ENCODE measurements at places on chromosomes 12 and 14.
A peak's percentile ranks its signal among the peaks of the same experiment; 100 is the strongest.

GRCh38 chr14:91377700-91378652 is 39.6 kb downstream of the CCDC88C start:
- DNase-seq, result peak; percentile 66

GRCh38 chr14:97703006-97703760 is 906.0 kb downstream of the VRK1 start:
- peak; percentile 49 for DNase-seq

DNA sequence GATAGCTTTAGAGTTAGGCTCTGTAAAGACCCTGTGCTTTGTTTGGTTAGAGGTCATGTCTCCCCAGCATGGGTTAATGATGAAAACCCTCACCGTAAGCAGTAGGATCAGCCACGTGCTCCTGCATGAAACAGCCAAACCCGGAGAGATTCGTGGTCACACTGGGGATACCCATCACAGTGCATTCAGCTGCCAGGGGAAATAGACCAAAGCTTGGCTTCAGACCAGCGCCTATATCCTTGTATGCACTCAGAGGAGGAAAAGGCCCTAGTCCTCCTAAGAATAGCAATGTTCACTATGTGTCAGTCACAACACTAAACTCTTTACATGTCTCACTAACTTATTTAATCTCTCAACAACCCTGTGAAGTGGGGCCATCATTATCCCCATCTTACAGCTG is 16.3 kb downstream of the SPX start:
- DNase-seq, result no peak

- DNase-seq, result no peak
Observed at GRCh38 chr12:67501362-67501761, 147.2 kb upstream of the DYRK2 start.

DNA sequence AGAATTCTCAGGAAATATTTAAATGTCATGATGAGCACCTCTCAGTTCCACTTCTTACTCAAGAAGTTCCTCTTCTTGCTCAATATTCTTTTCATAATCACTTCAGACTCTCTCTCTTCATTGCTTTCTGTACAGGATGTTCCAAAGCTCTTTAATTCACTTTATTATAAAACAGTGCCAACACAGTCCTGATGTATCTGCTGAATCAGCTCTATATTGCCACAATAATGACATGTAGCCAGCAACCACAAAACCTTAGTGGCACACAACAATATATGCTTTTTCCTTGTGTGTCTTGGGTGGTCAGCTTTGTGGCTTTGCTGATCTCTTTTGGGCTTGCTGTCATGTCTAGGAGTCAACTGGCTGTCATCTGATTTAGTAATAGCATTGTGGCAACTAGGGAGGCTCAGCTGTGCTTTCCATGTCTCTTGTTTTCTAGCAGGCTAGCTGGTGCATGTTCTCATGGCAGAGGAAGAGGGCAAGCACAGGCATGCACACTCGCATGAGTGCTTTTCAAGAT is 52.8 kb upstream of the SLC2A13 start:
- no peak for DNase-seq

GRCh38 chr12:83145325-83145840 is 458.7 kb downstream of the TMTC2 start:
- DNase-seq, result no peak

DNA sequence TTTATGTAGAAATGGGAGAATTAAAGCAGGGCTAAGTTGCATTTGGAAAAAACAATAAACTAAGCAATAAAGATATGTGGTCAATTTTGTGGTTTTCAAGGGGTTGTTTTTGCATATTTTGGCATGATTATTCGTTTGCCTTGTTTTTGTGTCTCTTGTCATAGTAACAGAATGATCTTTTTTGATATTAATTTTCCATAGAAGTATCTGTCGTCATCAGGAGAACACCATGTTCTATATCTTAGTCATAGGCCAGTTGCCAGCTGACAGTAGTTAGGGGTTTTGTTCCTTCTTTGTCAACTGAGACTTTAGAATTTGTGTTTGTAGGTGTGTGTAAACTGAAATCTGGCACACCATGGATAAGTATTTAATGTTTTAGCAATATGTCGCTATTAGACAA is 1354.8 kb downstream of the LRFN5 start:
- no peak for DNase-seq

DNA sequence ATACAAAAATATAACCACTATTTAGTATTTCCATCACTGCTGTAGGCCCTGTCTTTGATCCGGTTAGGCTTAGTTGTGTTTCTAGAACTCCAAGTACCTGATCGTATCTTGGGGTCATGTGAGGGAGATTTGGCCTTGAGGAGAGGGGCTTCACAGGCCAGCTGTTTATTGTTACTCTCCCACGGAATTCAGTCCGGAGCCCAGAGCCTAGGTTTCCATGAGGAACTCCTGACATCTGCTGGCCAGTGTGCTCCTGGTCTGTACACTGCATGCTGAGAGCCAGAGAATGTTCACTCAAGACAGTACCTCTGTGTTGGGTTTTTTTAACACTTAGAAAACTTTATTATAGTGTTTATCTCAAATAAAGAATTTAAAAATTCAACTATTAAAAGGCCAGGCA is 341.0 kb upstream of the TMEM132C start:
- DNase-seq, result no peak

GRCh38 chr12:117020536-117021220 is 78.5 kb downstream of the TESC start:
- DNase-seq, result no peak

- DNase-seq, result no peak
Observed at GRCh38 chr14:30078811-30079402, 151.3 kb upstream of the PRKD1 start.

GRCh38 chr12:132132609-132133430 is 11.3 kb downstream of the DDX51 start:
- no peak for DNase-seq

GRCh38 chr12:85484387-85484786 is 204.4 kb downstream of the ALX1 start:
- DNase-seq, result no peak

GRCh38 chr12:47803191-47803875 is 16.4 kb downstream of the HDAC7 start:
- no peak for DNase-seq

- no peak for DNase-seq
Observed at GRCh38 chr12:132238488-132238854, 90.9 kb downstream of the GALNT9 start.

DNA sequence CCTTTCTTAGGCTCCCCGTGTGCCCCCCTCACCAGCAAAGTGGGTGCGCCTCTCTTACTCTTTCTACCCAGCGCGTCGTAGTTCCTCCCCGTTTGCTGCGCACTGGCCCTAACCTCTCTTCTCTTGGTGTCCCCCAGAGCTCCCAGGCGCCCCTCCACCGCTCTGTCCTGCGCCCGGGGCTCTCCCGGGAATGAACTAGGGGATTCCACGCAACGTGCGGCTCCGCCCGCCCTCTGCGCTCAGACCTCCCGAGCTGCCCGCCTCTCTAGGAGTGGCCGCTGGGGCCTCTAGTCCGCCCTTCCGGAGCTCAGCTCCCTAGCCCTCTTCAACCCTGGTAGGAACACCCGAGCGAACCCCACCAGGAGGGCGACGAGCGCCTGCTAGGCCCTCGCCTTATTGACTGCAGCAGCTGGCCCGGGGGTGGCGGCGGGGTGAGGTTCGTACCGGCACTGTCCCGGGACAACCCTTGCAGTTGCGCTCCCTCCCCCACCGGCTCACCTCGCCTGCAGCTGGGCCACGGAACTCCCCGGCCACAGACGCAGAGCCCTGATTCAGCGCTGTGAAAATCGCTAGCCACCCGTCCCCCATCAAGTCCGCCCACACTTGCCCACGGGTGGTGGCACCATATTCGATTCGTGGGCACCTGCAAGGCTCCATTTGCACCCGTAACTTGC is 1.3 kb downstream of the TMEM233 start:
- DNase-seq, result no peak

- no peak for DNase-seq
Observed at GRCh38 chr12:32104572-32105355, 1.9 kb upstream of the BICD1 start.

All from CD4-positive, alpha-beta T cell treated with Interleukin-15 for 4 hours (primary cell).